SW480 (cell line): ENCODE measurements at places on chromosomes 6 and 20.
A peak's percentile ranks its signal among the peaks of the same experiment; 100 is the strongest.

DNA sequence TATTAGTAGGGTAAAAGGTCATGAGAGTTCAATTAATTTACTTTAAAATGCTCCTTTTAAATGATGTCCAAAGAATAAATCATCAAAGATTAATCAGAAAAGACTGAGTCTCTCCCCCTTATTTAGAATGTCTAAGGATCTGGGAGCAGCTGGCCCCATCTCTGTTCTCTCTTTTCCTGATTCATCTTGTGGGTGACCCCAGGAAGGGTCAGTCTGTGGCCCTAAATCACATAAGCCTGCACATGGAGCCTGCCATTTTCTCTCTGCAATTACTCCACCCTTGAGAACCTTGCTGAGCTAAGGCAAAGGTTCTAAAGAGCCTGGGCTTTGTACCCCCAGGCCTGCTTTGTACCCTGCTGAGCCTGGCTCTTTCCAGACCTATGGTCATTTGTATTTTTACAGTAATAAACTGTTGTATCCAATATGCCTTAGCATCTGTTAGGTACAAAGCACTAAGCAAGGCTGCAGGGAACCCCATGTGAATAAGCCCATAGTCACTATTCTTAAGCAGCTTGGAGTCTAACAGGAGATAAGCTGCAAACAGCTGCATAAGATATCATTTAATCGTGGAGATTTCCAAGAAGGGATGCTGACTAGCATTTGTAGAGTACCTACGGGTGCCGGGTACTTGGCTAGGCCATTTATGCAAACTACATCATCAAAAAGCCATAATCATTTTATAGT, 431.0 kb upstream of the MARCKS start:
- DNase-seq, result no peak

- peak; percentile 2 for DNase-seq
These were observed 36.1 kb upstream of the THBS2 start for GRCh38 chr6:169289619-169290339.

DNA sequence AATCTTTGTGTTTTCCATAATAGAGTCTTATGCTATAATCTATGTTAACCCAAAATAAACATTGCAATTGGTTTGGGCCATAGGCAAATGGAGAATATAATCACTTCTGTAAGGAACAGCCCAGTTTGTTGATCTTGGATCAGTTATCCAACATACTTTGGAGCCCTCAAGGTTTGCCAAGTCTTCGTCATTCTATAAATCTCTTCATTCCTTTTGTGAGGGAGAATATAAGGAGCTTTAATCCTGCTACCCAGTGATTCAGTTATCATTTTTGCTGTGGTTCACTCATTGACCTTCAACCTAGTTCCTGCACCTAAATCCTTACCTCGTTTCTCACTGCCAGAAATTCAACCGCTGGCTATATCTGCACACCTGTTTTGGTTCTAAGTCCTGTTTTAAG, 500.3 kb upstream of the PTCHD4 start:
- no peak for DNase-seq

- no peak for DNase-seq
These were observed 118.8 kb upstream of the FRMD1 start for GRCh38 chr6:168197636-168198301.

DNA sequence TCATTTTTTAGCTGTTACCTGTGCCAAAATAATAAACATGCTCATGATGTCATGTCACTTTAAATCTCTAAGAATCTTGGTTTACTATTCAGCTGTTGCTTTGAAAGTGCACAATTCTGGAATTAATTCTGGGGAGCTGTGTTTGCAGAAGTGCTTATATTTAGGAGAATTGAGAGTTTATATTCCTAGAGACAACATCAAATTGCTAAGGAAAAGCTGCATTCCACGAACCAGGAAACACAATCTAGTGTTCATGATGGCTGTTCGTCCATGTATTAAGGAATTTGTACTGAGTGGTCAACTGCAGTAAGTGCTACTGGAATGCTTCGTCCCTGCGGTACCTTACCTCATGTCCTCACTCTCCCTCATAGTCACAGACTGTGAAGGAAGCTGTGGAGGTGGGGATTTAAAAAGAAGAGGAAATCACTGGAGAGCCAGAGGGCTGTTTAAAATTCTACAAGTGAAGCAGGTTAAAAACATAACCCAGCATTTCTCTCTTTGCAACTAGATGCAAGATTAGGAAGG, 161.0 kb downstream of the TRMT11 start:
- no peak for DNase-seq

DNA sequence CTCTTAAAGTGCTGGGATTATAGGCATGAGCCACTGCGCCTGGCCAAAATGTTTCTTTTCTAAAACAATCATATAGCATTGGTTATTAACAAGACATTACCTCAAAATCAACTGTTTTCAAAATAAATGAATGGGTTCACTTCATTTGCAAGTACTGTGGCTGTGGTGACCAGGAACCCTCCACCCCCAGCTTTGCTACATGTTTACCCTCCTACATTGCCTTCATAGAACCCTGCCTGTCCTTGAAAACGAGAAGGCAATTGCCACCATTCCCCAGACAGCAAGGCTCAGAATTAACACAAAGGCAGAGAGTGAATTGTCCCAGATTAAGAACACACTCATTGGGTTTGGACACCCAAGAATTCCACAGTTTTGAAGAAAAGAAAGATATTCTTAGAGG, 116.6 kb upstream of the LGSN start:
- DNase-seq, result no peak

DNA sequence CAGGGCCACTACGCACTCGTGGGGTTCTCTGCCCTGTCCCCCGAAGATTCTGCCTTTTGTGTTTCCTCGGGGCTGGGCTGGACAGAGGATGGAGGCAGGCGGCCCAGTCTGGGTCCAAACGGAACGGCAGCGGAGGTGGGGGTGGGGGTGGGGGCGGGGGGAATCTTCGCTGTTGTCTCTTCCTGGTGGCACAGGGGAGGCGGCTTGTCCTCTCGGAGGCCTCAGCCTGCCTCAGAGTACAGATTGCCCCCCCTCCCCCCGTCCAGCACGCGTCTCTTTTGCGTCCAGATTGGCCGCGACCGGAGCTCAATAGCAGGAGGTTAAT, 1.4 kb upstream of the INSM1 start:
- DNase-seq, result no peak

GRCh38 chr20:11043001-11043400, 369.2 kb upstream of the JAG1 start:
- no peak for DNase-seq

GRCh38 chr6:26550250-26550993, 12.3 kb downstream of the HMGN4 start:
- DNase-seq, result peak; percentile 65

- DNase-seq, result peak; percentile 28
These were observed 80.4 kb upstream of the BTN3A2 start for GRCh38 chr6:26284537-26285142.

DNA sequence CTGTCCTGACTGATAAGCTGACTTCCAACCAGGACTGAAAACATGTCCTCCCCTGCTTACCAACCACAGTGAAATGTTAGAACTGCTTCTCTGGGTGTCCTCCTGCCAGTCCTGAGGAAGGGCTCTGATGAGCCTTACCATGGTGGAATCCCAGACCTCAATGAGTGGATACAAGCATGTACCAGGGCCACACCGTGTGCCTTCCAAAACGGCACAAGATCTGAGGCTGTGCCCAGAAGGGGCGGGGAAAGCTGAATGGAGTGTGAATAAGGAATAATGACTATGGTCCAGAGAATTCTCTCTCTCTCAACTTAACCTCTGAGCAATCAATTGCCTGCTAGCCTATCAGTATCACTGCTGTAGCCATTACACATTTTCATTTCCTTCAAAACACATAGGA, 51.7 kb downstream of the PDE10A start:
- no peak for DNase-seq

DNA sequence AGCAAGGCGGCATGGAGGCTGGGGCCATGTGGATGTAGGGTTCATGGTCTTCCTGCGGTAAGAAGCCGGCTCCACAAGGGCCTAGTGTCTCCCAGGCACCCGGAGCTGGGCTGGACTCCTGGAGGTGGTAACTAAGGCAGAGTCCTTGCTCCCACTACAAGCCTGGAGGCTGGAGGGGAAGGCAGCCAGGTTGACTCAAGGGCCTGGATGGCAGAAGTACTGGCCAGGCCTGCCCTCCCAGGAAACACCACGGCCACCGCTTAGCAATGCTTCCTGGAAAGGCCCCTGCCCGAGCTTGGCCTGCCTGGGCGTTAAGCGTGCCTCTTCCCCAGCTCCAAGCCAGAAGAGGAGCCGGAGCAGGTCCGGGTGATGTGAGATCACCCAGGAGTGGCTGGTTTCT, 182.0 kb downstream of the ZDHHC14 start:
- DNase-seq, result no peak

DNA sequence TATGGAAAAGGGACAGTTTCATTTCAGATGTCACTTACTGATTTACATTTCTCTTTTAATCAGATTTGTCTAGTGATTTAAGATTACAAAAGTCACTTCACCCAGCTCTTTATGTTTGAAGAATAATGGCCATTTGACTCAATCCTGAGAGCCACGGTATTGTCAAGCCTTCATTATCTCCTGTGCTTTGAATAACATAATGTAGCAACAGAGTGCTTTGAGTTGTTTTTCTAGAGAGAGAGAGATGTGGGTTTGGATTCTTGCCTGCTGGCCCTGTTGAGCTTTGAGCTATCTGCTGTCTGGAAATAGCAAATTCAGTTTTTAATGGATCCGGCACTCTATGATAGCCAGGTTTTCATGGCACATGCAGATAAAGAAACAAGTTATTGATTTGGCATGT, 478.4 kb upstream of the SOX4 start:
- DNase-seq, result no peak

- no peak for DNase-seq
These were observed 64.9 kb upstream of the AFDN start for GRCh38 chr6:167761794-167762258.

DNA sequence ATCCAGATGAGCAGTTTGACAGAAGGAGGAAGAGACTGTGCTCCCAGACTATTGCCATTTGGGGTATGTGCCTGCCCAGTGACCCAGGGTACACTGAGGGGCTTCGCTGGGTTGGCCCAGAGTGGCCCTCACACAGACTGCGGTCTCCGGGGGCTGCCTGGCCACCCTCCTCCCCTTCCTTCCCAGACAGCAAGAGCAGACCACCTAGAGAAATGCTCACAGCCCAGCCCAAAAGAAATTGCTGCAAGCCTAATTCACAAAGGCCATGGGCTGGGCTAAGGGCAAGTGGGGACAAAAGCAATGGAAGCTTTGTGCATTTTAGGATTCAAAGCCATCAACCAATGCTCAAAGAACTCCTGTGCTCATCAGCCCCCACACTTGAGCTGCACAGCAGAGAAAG, 277.6 kb downstream of the CDC5L start:
- no peak for DNase-seq

- no peak for DNase-seq
These were observed 898.9 kb upstream of the ADGRB3 start for GRCh38 chr6:67736161-67736560.

GRCh38 chr6:43810965-43811732, 41.1 kb downstream of the VEGFA start:
- no peak for DNase-seq

- no peak for DNase-seq
These were observed 64.8 kb upstream of the NRSN1 start for GRCh38 chr6:24060982-24061754.

GRCh38 chr6:27893836-27894807, 18.1 kb downstream of the OR2B2 start:
- peak; percentile 93 for DNase-seq

DNA sequence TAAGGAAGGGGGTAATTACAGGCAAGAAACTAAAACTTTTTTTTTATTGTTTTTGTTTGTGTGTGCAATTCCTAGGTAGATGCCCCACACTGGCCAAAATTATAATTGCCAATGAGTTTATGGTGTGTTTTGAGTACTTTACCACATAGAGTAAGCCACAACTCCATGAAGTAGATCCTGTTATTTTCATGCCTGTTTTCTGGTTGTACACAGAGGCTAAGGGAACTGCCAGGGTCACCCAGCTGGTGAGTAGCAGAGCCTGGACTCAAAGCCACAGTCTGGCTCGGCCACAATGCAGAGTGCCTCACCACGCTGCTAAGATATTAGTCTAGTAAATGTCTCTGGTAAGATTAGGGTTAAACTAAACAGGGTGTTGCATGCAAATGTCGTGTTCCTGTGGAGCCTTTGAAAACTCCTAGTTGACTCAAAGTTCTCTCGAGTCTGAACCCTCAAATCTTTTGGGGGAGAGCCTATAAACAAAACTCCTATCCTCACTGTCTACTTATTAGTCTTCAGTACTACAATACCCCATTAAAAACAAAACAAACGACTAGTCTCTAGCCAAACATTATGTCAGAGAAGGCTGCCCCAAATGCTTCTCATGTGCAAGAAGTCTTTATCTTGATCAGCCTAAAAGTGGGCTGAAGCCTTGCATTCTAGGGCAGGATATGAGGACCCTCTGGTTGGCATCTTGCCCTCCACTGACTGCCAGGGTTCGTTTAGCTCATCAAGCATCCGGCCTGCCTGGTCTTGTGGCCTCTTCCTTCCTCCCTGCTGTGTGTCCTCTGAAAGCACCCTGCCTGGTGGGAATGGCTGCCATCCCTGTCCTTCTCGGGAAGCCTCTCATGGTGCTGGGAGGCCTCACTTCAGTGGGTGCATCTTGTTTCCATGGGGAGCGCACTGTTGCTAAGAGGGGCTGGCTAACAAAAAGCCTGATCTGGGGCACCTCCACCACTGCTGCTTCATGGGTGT, 4.2 kb downstream of the DUSP22 start:
- no peak for DNase-seq

- no peak for DNase-seq
These were observed 2.7 kb downstream of the KCNS1 start for GRCh38 chr20:45098103-45098773.

- DNase-seq, result no peak
These were observed 95.3 kb upstream of the SGK1 start for GRCh38 chr6:134413241-134413643.

DNA sequence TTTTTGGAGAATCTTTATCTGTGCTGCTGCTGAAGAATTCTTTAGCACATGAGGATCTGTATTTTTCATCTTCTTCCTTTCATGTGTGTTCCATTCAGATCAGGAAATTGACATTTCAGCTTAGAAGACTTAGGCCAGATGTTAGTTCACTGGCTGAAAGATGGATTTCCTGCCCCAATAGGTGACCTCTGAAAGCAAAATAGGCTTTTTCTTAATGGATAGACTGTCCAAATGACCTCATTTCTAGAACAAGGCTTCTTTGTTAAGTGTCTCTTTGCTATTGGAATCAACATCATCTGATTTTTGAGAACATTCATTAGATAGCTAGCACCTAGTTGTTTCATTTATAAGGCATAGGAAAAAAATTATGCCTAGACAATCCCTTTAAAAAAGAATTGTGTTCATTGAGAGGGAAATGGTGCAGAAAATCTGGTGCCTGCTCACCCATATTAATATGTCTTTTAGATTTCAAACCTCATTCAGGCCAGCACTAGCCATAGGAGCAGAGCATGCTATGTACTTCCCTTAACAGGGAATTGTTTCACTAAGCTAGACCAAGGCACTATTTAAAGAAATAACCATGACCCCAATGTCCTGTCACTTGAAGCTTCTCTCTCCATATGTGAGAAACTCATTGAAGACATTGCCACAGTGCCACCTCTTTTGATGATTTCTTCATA, 13.6 kb upstream of the SASH1 start:
- DNase-seq, result no peak

- no peak for DNase-seq
These were observed 5.1 kb upstream of the HELZ2 start for GRCh38 chr20:63579017-63579694.

- DNase-seq, result no peak
These were observed 275.2 kb downstream of the GMDS start for GRCh38 chr6:1970151-1970561.
